ENCODE measurements at places on chromosomes 11 and 22.
A peak's percentile ranks its signal among the peaks of the same experiment; 100 is the strongest.

- DNase-seq: no peak
Observed at GRCh38 chr22:37464181-37464580, 22.0 kb downstream of the MFNG start.

- peak; percentile 34 for DNase-seq
Observed at GRCh38 chr11:112795142-112795815, 165.9 kb upstream of the NCAM1 start.

DNA sequence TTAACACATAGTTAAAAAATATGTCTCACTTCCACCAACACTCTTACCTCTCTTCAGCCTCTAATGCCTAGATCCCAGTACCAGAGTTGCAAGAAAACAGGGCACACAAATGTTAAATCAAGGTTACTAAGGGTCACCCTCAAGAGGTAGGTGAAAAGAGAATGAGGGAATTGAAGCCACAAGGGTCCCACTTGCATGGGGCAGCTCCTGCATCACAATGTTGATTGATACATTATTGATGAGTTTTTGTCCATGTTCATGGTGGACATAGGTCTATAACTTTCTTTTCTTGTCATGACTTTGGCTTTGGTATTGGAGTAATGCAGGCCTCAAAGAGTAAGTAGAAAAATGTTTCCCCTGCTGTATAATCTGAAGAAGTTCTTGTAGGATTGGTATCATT, 46.0 kb upstream of the IGLL5 start:
- no peak for DNase-seq

GRCh38 chr22:23163665-23164064, 16.6 kb upstream of the BCR start:
- no peak for DNase-seq
